ENCODE measurements at places on chromosomes 6 and 20.

DNA sequence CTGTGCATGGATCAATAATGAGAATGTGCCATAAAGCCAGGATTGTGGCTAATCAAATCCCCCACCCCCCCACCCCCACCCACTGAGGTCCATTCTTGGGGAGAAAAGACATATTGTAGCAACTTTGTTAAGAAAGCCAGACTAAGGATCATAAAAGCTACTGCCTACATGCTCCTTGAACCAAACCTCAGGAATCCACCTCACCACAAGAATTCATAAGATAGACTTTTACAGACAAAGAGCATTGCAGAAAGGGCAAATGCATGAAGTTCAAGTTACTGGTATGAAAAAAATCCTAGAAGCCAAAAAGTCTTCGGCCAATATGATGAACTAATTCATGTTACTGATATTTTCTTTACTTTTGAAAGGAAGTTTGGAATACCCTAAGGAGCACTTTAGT is 187.9 kb upstream of the ARID1B start:
- no peak for DNase-seq

GRCh38 chr6:44332585-44332984 is 9.9 kb upstream of the SPATS1 start:
- no peak for DNase-seq

GRCh38 chr6:151999194-151999593 is 191.7 kb downstream of the ESR1 start:
- DNase-seq, result no peak

GRCh38 chr6:157513004-157513603 is 132.1 kb downstream of the ZDHHC14 start:
- DNase-seq, result no peak

GRCh38 chr6:12294851-12295536 is 4.8 kb downstream of the EDN1 start:
- no peak for DNase-seq

- DNase-seq, result no peak
These were observed 387.6 kb downstream of the CDC5L start for GRCh38 chr6:44775121-44775520.

GRCh38 chr6:35497571-35498421 is 917 bp upstream of the TEAD3 start:
- DNase-seq, result peak; percentile 40

DNA sequence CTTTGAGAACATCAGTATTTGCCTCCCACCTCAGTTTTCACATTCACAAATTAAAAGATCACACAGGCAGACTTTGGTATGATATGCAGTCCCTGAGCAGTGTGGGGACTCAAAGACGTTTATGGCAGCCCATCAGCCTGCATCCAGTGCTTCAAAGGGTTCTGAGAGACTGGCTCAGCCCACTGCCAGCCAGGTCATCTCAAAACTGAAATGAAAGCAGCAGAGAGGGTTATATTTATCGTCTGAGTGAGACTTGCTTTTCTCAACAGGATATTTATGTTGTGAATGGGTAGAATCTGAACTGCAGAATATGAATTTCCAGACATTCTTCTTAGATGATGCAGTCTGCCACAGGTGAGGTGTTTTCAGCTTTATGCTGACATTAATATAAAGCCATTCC is 159.8 kb downstream of the NRN1 start:
- DNase-seq, result no peak

DNA sequence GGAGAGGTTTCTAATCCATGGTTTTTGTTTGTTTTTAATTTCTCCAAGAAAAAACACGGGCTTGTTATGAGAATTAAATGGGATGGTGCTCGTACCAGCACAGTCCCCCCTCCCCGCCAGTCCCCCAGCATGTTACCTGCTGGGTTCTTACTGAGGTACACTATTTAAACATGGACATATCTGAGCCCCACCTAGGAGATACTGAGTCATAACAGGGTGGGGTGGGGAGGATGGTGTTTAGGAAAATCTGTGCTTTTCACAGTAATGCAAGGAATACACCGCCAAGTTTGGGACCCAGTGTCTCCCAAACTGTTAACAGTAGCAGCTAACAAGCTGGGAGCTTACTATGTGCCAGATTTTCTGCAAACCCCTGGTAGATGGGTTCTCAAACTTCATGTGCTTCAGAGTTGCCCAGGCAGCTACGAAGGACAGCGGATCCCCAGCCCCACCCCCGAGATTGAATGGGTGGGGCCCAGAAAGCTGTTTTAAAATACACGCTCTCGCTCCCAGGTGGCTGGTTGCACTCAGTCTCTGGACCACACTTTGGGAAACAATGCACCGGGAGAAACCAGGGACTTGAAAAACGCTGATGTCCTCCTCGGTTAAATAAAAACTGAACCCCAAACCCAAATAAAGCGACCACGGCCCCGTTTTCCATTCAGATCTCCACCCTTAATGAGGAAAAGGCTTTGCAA is 995 bp downstream of the ZFP64 start:
- DNase-seq, result peak; percentile 30

DNA sequence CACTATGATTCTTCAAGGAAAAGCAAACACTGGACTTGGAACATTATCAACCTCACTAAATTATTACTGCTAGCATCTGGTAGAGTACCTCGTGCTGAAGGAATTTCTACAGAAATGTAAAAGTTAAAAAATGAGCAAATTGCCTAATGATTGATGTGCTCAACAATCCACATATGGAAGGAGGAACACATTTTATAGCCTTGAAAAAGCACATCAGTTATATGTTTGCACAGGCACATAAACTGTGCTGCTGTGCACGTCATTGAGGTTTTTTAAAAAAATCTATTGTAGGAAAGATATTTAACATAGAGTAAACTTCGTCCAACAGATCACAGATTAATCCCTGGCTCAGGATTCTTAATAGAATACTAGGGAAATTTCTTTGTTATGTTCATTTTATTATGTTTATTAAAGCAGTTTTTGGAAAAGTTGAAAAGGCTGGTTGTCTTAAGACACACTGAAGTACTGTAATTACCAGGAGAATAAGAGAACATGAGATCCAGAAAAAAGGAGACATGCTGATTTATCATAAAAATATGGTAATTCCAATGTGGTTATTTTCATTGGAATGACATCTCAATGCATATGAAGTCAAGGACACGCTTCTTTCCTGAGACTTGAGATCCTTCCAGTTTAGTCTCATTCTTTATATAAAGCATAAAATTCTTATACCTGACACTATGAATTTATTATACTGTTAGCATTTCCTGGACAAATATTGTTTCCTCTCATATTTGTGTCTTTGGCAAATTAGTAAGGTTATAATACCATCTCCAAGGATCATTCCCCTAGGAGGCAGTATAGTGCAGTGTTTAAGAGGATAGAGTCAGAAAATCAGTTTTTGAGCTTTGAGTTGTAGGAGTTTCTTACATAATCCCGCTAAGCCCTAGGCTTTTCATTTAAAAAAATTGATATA is 511.1 kb downstream of the TENT5A start:
- no peak for DNase-seq

DNA sequence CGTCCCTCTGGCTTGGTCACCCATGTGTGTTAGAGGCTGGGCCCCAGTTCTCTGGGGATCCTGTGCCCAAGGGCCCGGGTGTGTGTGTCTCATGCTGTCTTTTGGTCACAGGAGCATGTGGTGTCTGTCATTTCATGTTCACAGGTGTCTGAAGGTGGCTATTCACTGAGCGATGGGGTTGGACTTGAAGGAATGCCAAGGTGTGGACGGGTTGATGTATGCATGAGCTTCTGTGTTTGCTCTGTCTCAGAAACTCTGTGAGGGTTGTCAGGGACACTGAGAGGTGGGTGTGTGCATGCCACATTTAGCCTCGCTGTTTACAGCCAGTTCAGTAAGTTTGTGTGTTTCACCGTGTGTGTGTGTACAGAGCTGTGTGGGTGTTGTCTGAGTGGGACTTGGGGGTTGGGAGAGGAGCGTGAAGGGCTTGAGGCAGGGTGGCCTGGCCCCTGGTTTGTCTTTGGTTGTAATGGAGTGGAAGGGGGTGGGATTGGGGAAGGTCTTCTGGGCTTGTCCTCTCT is 1.2 kb downstream of the DDR1 start:
- DNase-seq, result no peak

- no peak for DNase-seq
These were observed 146.9 kb upstream of the SGK1 start for GRCh38 chr6:134464690-134465411.

DNA sequence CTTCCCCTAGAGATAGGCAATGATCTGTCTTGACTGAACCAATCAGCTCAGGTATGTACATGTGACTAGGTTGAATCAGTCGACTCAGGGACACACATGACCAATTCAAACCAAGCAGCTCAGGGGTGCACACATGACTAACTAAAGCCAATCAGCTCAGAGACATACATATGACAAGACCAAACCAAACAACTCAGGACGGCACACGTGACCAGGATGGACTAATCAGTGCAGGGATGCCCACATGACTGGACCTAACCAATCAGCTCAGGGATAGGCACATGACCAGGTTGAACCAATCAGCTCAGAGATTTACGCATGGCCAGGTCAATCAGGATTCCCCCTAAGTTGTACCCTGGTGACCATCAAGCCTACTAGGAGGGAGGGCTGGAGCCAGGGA is 310.3 kb downstream of the CDH26 start:
- DNase-seq, result no peak

- DNase-seq, result no peak
These were observed 108.5 kb downstream of the NFATC2 start for GRCh38 chr20:51434026-51434425.

DNA sequence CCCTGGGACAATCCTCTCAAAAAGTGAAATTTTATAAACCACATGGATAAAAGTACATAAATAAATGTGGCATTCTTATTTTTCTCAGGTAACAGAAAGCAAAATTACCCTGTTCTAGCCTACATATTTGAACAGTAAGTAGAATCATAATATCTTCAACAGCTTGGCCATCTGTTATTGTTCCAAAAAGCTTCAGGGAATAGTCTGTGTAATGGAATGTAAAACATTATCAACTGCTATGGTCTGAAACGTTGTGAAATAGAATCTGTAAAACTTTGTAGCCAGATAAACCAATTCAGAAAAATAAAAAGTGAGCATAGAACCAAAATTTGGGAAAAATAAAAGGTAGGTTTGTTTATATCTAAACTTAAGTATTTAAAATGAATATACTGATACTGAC is 114.7 kb downstream of the THEMIS start:
- DNase-seq, result no peak

GRCh38 chr6:27601668-27602254 is 128.9 kb upstream of the ZNF184 start:
- no peak for DNase-seq

- DNase-seq, result no peak
These were observed at the start of gene IL17A for GRCh38 chr6:52186075-52186474. TSS of gene IL17A (plus strand) at chr6:52186375. CDS start at chr6:52186432, 57 bp downstream.

GRCh38 chr20:9581509-9581908 is 67.1 kb downstream of the LAMP5 start:
- DNase-seq, result no peak

GRCh38 chr20:25299806-25300205 is 51.9 kb downstream of the PYGB start:
- no peak for DNase-seq

GRCh38 chr20:46630306-46630705 is 21.0 kb downstream of the SLC13A3 start:
- no peak for DNase-seq

DNA sequence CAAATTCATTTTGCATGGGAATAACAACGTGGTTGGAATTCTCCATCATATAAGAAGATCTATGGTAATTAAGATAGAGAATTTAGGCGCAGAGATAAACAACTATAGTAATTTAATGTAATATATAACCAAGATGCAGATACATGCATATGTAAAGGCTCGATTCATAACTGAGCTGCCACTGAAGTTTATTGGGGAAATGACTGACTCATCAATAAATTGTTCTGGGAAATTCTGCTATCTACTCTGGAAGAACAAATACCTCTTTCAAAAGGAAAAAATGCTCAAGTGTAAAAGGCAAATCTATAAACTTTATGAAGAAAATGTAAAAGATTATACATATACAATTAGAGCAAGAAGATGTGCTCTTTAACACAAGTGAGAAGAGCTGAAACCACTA is 596.4 kb downstream of the MMUT start:
- no peak for DNase-seq

DNA sequence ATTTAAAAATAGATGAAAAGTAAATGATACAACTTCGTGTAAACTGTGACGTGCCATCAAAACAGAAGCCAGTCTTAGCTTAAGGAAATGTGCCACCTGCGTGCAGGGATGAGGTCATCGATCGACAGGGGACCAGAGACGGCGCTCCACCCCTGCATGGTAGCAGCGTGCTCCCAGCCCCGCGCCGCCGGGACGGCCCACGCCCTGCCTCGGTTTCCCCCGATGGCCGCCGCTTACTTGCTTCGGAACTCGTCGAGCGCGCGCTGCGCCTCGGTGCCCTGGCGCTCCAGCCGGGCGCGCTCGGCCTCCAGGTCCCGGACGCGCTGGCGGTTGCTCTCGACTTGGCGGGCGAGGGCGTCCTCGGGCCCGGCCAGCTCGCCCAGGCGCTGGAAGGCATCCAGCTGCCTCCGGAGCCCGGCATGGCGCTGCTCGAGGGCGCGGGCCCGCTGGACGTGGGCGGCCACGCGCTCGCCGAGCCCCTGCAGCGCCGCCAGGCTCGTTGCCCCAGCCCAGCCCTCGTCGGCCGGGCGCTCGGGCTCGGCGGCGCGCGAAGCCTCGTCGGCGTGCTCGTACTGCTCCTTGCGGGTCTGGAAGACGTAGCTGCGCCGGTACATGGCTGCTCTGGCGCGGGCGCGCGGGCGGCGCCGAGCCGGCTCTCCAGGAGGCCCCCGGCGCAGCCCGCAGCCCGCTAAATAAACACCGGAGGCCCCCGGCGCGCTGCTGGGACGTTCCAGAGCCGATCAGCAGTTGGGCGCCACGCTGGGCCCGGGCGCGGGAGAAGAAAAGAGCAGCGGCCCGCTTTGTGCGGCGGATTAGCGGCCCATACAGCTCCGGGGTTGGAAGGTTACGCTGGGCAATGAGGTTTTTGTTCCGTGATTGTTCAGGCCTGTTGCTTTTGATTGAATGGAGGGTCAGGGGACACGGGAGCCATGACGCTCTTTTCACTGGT is at the start of gene BFSP1:
Gene BFSP1, minus strand, starts transcription at position 664 of the 949 bp plus-strand sequence. Its CDS starts 50 bp downstream, at position 614.
- peak; percentile 33 for DNase-seq

GRCh38 chr6:30670760-30671527 is 1.9 kb downstream of the DHX16 start:
- no peak for DNase-seq

DNA sequence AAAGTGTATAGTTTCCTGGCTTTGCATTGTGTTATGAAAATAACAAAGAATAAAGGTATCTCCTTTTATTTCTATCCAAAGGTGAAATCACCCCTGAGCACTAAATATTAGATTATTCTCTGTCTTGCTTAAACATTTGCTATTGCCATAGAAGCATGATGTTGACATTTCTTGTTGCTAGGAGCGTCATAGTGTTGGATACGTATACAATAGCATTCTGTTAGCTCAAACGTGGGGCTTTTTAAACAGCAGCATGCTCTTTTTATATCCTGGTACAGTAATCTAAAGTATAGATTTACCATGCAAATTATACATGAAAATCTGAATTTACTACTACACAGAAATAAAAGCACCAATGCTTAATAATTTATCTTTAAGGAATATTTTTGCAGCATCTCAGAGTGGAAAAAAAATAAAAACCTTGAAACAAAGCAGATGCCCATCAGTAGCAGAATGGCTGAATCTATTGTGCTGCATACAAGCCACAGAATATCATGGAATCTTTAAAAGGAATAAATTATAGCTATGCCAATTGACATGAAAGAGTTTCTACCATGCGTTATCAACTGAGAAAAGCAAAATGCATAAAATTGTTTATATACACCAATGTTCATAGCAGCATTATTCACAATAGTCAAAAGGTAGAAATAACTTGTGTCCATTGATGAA is 9.6 kb upstream of the HSF2 start:
- no peak for DNase-seq

GRCh38 chr6:9576521-9576920 is 838.4 kb downstream of the TFAP2A start:
- no peak for DNase-seq

GRCh38 chr6:89669002-89669401 is 30.5 kb upstream of the LYRM2 start:
- DNase-seq, result no peak
